ENCODE measurements at places on chromosomes 6 and 20. TPM values are rescaled to one million over a fixed set of nuclear protein-coding genes. Genes with fewer than 3 reads are reported as not detected.

- DNase-seq, result no peak
Observed at GRCh38 chr20:11234181-11234580, 560.4 kb upstream of the JAG1 start.

- no peak for DNase-seq
Observed at GRCh38 chr6:129055796-129056195, 172.9 kb downstream of the LAMA2 start.

DNA sequence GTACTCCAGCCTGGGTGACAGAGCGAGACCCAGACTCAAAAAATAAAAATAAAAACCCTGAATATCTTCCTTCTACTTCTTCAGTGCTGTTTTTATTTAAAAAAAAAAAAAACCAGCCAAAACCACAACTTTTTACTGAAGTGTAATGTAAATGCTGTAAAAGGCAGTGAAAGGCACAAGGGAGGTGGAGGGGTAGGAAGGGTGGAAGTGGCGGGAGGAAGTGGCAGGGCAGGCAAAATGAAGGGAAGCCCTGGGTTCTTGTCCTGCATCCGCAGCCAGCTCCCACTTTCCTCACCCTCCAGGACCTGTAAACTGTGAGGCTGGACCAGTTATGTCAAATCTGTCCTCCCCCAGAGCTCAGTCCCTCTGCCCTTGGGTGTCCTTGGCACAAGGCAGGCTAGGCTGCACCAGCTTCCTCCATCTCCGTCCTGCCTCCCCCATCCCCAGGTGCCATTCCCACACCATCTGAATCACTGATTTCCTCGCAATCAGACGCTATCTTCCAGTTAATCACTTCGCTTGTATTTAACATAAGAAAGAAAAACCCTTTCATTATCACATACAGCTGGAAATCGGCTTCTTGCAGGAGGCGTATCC is 13.7 kb upstream of the PANK2 start:
- DNase-seq, result no peak

DNA sequence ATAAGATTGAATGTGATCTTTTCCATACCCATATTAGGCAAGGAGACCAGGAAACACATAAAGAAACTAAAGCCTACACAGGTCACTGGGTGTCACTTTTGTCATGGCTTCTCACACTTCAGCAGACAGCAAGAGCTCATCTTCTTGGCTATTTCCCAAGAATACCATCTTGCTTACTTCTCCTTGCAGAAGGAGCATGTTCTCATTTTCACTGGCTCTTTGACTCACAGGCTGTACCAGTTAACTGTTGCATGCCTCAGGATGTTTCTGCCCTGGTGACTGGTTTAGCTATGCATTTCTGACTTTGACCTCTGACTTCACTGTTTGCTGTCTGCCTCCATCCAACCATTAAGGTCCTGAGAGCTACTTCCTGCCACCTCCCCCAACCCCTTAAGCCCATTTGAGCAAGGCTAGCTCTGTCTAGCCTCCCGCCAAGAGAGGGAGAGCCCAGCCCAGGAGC is 40.3 kb upstream of the OGFRL1 start:
- DNase-seq, result peak; percentile 41

DNA sequence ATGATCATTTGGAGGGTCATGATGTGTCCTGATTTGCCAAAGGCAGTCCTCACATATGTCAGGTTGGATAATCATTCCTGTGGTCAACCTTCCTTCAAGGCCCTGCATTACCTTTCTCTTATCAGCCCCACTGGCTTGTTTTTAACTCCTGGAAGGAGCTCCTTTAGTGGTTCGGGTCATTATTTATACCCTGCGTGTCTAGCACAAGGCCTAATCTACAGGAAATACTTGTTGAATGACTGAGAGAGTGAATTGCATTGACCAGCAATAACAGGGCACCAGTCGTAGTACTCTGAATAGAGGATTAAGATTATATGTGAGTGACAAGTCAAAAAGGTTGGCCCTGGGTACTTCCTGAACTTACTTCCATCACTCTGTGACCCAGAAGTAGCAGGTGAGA is 4.5 kb downstream of the HIVEP2 start:
- DNase-seq, result no peak

DNA sequence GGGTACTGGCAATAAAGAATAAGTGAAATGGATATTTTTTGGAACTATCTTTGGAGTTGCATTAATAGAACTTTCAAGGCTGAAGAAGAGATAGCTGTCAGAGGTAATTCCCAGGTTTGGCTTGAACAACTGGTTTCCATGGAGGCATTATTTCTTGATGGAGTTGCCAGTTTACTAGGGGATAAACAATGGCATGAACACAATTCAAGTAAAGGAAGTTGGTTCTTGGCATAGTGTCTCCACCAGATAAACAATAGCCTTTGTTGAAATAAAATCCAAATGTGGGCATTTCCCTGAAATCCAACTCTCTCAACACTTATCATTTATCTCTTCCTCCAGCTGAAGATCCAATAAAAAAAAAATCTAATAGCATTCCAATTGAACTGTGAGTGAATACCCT is 454.9 kb downstream of the C6orf118 start:
- no peak for DNase-seq

DNA sequence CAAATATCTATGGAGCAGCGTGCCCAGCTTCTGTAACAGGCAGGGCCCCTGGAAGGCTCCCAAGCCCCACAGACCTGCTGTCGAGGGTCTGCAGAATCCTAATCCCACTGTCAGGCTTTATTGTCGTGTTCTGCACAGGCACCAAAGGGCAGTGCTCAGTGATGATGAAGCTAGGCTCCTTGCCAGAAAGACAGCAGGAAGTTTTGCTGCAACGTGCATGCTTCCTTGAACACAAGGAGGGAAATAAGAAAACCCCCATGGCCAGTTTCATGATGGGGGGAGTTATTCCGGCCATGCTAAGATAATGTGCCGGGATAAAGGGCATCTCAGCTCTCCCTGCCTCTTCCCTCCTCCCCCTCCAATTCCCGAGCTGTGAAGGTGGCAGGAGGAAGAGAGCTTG is 109.4 kb upstream of the KCNG1 start:
- DNase-seq, result no peak

DNA sequence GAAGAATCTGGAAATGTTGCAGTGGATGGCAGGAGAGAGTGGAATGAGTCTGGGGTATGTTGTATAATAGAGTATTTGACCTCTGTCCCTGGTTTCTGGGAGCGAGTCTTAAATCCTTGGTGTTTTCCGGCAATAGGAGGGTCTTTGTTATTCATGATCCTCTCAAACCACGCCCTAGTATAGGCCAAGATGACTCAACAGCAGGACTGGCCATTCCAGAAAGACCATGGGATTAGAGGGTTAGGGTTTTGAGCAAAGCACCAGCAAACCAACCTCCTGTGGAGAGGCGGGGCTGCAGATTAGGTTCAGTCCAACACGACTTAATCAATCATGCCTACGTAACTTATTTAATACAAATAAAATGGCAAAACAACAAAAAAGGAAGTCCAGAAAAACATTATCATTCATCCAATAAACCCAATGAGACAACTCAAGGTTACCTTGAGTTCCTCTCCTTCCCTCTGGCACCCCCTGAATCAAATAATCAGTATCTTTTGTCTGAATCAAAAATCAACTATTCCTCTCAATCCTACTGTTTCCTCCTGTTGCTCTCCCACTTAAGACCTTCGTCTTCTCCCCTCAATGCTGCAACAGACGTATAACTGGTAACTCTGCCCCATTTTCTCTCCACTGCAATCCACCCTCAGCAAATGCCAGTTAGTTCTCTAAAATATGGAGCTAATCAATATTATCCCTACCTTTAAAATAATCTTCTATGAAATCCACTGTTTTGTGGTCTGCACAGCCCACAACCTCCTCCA is 15.5 kb downstream of the HUS1B start:
- DNase-seq, result no peak

NRN1 gene
- 10.4 TPM for polyA plus RNA-seq

Data from right renal cortex interstitium (tissue), 3 donors.